ENCODE measurements at places on chromosomes 3 and 15. TPM values are rescaled to one million over a fixed set of nuclear protein-coding genes. Genes with fewer than 3 reads are reported as not detected.

Gene SCAANT1
- not detected for polyA plus RNA-seq

DNA sequence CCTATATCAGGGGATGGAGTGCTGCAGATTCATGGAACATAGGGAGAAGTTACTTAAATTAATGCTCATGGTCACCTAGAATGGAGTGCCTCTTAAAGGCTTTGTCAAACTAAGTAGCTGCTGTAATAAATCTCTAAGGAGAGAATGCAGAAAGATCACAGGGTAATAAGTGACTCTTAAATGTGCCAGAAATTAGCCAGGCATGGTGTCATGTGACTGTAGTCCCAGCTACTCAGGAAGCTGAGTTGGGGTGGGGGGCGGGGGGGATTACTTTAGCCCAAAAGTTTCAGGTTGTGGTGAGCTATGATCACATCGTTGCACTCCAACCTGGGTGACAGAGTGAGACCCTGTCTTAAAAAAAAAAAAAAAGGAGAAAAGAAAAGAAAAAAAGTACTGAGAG is 90.9 kb upstream of the ASB14 start:
- DNase-seq: no peak

Gene ZNF80
- not detected for polyA plus RNA-seq

- peak; percentile 36 for DNase-seq
Measured at GRCh38 chr15:76972389-76973361, 22.3 kb upstream of the PSTPIP1 start.

GRCh38 chr15:65612949-65613744 is 2.2 kb upstream of the INTS14 start:
- no peak for DNase-seq

Gene C3orf20
- 0.09 TPM for polyA plus RNA-seq

GRCh38 chr3:1798711-1799405 is 299.8 kb upstream of the CNTN4 start:
- DNase-seq: no peak

Gene VIPR1
- 0.69 TPM for polyA plus RNA-seq

DNA sequence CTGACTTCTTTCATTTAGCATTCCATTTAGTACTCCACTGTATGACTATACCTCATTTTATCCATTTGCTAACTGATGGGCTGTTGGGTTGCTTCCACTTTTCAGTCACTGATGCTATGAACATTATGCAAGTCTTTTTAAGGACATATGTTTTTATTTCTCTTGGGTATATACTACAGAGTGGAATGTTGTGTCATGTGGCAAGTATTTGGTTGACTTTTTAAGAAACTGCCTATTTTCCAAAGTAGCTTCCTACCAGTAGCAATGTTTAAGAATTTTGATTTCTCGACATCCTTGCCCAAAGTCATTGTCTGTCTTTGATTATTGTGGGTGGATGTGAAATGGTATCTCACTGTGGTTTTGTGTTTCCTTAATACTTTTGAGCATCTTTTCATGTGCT is 110.1 kb upstream of the TPM1 start:
- no peak for DNase-seq

Gene GOLGA8R
- polyA plus RNA-seq: 0.62 TPM

- DNase-seq: no peak
Measured at GRCh38 chr3:186497608-186498007, 46.6 kb downstream of the CRYGS start.

GRCh38 chr3:4772171-4772804 is 206.9 kb upstream of the BHLHE40 start:
- DNase-seq: peak; percentile 92

GRCh38 chr15:66237513-66238235 is 15.9 kb downstream of the MEGF11 start:
- DNase-seq: no peak

- DNase-seq: peak; percentile 44
Measured at GRCh38 chr3:134407239-134407625, 33.0 kb upstream of the AMOTL2 start.

DNA sequence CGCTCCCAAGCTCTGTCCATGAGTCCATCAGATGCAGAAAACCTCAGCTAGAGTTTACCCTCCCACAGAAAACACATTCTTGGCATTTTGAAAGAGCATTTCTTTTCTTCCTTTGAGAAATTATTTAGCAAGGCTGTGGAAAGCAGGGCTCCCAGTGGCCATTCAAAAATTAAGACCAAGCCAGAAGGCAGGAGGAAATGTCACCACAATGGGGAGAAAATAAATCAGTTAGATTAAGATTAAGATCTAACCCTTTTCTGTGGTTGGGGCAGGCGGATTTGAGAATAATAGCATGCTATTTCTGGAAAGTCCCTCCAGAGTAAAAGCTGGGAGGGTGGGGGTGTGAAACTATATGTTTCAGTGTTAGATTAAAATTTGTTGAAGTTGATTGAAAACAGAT is 20.2 kb downstream of the LRIG1 start:
- DNase-seq: no peak

GRCh38 chr3:29373131-29373680 is 92.3 kb downstream of the RBMS3 start:
- DNase-seq: no peak

Gene FETUB
- polyA plus RNA-seq: not detected

- no peak for DNase-seq
Measured at GRCh38 chr15:35078221-35078915, 6.7 kb downstream of the NANOGP8 start.

GRCh38 chr3:32200992-32201758 is 37.3 kb upstream of the CMTM8 start:
- peak; percentile 20 for DNase-seq

Gene CILP
- polyA plus RNA-seq: 3.9 TPM

- no peak for DNase-seq
Measured at GRCh38 chr15:28974142-28974541, 88.4 kb downstream of the APBA2 start.

Gene UCN2
- 0.17 TPM for polyA plus RNA-seq

DNA sequence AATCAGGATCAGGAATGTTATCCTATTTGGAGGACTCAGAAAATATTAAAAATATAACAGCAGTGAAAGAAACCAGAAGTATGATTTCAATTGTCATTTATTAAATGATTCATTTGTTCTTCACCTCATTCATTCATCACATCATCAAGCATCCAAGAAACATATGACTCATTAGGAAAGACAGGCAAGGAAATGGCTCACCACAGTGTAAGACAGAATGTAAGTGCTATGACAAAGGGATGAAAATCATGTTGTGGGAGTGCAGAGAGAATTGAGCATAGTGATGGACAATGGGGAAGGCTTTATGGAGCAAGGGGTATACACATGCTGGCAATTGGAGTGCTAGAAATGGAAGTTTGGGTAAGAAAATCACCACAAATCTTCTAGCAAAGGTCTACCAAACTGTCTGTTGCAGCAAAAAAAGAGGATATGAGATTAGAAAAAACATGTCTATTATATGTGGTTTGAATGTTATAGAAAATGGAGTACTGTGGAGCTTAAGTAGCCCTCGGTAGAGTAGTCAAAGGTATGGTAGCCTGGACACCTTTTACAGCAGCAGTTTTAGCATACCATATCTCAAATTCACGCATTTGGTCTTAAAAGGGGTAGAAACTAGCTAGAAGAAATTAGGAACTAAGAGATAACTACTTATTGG is 111.1 kb upstream of the GPR149 start:
- no peak for DNase-seq

DNA sequence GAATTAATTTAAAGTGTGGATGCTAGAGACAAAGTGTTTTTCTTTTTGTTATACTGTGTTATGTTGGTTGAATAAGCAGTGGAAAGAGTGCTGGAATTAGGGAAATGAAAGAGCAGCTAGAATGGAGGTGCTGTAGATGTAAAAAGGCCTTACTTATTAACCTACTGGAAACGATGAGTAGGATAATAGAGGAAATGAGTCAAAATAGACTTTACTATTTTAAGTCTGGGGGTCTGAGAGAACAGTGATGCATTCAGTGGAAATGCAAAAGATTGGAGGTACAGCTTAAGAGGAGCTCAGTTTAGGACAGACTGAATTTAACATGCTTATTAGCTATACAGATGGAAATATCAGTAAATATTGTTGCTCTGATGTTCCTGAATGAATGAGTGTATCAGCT is 674.0 kb downstream of the OTOL1 start:
- no peak for DNase-seq

- DNase-seq: no peak
Measured at GRCh38 chr15:63461230-63461985, 43.0 kb upstream of the USP3 start.

DNA sequence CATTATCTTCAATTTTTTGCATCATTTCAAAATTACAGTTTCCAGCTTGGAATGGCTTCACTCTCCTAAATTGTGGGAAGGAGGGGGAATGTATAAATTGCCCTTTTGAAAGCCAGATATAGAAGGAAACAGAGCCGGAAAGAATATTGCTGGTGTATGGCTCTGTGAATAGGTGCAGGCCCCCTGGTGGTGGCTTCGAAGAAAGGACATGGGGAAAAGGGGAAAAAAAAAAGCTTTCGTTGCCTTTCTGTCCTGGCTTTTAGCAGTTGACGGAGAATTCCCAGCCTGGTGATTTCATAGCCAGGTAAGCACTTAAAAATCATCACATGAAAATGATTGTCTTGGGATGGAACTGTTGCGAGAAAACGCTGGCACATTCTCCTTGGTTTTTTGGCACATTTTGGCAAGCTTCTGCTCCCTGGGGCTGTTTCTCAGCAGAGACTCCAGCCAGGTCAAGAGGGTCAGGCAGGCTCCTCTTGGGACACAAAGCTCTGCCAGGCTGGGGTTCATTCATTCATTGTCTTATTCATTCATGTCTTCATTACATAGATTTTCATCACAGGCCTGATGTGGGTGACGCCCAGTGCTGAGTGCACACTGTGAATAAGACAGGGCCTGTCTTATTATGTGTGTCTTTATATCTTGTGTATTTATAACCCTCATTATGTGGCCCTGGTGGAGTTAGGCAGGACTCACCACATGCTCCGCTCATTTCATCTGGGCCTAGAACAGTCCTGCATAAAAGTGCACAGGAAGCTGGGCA is 300.0 kb upstream of the TPM1 start:
- DNase-seq: peak; percentile 83

Gene ANKRD63
- polyA plus RNA-seq: not detected

DNA sequence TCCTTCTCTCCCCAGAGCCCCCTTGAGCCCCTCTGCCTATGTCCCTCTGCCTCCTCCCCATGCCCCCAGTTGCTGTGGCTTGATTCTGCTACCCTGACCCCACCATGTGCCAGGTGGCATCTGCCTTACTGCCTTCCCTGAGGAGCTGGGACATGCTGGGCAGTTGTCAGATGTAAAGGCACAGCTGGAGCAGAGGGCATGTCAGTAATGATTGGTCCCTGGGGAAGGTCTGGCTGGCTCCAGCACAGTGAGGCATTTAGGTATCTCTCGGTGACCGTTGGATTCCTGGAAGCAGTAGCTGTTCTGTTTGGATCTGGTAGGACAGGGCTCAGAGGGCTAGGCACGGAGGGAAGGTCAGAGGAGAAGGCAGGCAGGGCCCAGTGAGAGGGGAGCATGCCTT is 3.5 kb upstream of the PPCDC start:
- DNase-seq: no peak

GRCh38 chr3:63964681-63965485 is 52.7 kb upstream of the SCAANT1 start:
- DNase-seq: no peak

Gene CYP1A2
- not detected for polyA plus RNA-seq

GRCh38 chr15:59245559-59245958 is 38.9 kb downstream of the LDHAL6B start:
- DNase-seq: no peak

GRCh38 chr3:170471149-170471548 is 52.5 kb downstream of the CLDN11 start:
- DNase-seq: no peak

DNA sequence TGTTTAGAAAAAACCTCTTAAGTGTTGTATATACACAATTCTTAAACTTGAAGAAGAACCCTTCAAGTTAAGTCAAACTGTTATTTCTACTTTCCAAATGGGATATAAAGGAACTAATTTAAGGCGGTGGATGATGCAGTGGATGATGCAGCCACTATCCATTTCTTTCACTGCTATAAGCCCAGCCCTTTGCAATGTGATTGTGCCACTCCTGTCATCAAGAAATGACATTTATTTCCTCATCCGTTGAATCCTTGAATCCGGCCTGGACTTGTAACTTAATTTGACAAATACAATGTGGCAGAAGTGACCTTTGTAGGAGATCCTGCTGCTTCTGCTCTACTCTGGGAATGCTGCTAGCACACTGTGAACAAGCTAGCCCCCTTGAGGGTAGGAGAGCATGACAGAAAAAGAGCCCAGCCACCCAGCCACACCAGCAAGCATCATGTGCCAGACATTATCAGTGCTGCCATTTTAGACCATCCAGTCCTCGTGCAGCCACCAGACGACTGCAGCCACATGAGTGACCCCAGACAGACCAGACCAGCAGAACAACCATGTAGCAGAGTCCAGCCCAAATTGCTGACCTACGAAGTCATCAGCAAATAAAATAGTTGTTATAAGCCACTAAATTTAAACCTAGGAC is 47.4 kb downstream of the UACA start:
- no peak for DNase-seq

GRCh38 chr3:188559072-188559429 is 405.1 kb downstream of the LPP start:
- DNase-seq: no peak

- DNase-seq: no peak
Measured at GRCh38 chr3:139588450-139588849, 48.9 kb upstream of the RBP1 start.

Gene HIGD2B
- not detected for polyA plus RNA-seq

Gene IL17RC
- 13.9 TPM for polyA plus RNA-seq

Gene PLAAT1
- polyA plus RNA-seq: 10.8 TPM

DNA sequence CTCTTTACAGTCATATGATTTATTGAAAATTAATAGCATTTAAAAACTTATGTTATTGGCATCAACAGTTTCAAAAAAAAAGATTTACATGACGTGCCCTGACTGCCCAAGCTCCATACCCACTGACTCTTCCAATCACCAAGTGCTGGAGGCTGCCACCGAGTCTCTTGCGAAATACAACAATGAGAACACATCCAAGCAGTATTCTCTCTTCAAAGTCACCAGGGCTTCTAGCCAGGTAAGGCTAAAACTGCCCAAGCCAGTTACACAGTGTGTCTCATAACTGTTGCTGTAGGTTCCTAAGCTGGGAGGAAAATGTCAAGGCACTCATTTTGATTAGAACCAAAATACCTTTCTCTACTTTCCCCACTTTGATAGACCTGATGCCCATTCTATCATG is 4.5 kb downstream of the FETUB start:
- no peak for DNase-seq

DNA sequence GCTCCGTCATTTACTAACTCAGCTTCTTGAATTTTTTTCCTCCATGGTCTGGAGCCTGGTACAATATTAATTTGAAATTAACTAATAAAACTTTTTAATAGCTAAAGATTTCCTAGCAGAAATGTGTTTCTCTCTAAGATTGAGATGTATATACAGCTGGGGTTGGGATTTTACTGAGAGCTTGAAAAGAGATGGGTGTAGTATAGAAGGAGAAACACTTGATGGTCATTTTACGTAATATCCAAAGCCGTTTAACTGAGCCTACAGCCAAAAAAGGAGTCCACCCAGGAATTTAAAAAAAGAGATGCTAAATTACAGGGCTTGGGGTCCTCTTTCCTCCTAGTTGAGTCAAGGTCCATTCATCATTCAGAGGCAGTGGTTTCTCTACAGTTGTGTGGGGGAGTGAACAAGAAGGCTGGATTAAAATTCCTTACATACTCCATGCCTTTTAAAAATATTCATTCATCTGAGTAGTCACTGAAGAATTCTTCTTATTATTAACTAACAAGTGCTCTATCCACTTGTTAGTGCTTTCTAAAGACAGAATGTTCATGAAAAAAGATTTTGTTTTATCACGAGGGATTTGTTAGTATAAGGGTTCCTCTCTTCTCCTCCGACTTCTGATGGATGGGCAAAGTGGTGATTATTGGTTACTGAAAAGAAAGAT is 255.3 kb upstream of the IL12A start:
- DNase-seq: no peak

Gene FOXB1
- polyA plus RNA-seq: not detected

- peak; percentile 83 for DNase-seq
Measured at GRCh38 chr3:17841190-17841828, 98.9 kb upstream of the TBC1D5 start.

Measured in psoas muscle (tissue), 8 donors.